Naive thymus-derived CD8-positive, alpha-beta T cell (primary cell): ENCODE measurements at places on chromosomes 1 and 21. TPM values are rescaled to one million over a fixed set of nuclear protein-coding genes. Genes with fewer than 3 reads are reported as not detected.

- peaks cover 74% of the 10 kb centered on the region for H3K4me1 ChIP-seq
- peak overlapping the region; percentile 92 for H3K4me3 ChIP-seq
- H3K36me3 ChIP-seq = peaks cover 11% of the 10 kb centered on the region
- DNase-seq = no peak
- H3K27me3 ChIP-seq = no peaks in the 10 kb centered on the region
- H3K27ac ChIP-seq = peak overlapping the region; percentile 93
These were observed 2.6 kb downstream of the USP24 start for GRCh38 chr1:55212349-55213150.

Gene KIF14
- total RNA-seq = 0.10 TPM

- peaks cover 46% of the 10 kb centered on the region for H3K4me1 ChIP-seq
- no peak for DNase-seq
- H3K27me3 ChIP-seq = no peaks in the 10 kb centered on the region
- peaks cover 8% of the 10 kb centered on the region for H3K36me3 ChIP-seq
- peak overlapping the region; percentile 11 for H3K27ac ChIP-seq
These were observed 45.9 kb upstream of the DPH5 start for GRCh38 chr1:101071470-101071891.

DNA sequence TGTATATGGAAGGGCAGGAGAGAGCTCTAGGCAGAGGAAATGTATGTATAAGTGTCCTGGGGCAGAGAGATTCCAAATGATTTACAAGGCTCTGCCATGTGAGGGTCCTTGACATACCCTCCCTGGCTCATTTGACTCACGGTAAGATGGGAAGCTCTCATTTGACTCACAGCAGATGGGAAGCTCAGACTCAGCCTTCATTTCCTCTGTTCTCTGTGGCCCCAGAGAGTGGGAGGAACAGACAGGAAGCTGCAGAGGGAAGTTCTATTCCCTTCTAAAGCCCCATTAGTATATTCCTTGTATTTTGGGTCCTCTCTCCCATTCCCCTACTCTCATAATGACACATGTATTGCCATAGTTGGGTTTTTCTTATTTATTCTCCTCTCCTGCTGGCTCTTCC is 44.9 kb downstream of the FOXD2 start:
- H3K27ac ChIP-seq = no peak overlapping the region
- no peak for DNase-seq
- no peak overlapping the region for H3K4me3 ChIP-seq
- no peaks in the 10 kb centered on the region for H3K4me1 ChIP-seq
- no peaks in the 10 kb centered on the region for H3K36me3 ChIP-seq
- peaks cover 26% of the 10 kb centered on the region for H3K27me3 ChIP-seq

- H3K27me3 ChIP-seq = no peaks in the 10 kb centered on the region
- DNase-seq = no peak
- peaks cover 2% of the 10 kb centered on the region for H3K36me3 ChIP-seq
- H3K27ac ChIP-seq = no peak overlapping the region
These were observed 12.1 kb upstream of the PDC start for GRCh38 chr1:186473047-186473446.

GRCh38 chr1:43991476-43992231 is at the start of gene CCDC24:
Gene CCDC24 (plus strand): TSS chr1:43991599. CDS start chr1:43991879, 280 bp downstream.
- H3K4me1 ChIP-seq = peaks cover 19% of the 10 kb centered on the region
- no peaks in the 10 kb centered on the region for H3K27me3 ChIP-seq
- no peaks in the 10 kb centered on the region for H3K36me3 ChIP-seq
- peak within 1 kb of the TSS; percentile 90 for H3K4me3 ChIP-seq
- DNase-seq = peak; percentile 68

Gene VANGL2
- total RNA-seq = 0.14 TPM

Gene SLC45A1
- total RNA-seq = 1.2 TPM

GRCh38 chr1:168731244-168731953 is 2.4 kb upstream of the DPT start:
- H3K4me1 ChIP-seq = no peaks in the 10 kb centered on the region
- peaks cover 9% of the 10 kb centered on the region for H3K27me3 ChIP-seq
- no peak overlapping the region for H3K4me3 ChIP-seq
- no peak overlapping the region for H3K27ac ChIP-seq

DNA sequence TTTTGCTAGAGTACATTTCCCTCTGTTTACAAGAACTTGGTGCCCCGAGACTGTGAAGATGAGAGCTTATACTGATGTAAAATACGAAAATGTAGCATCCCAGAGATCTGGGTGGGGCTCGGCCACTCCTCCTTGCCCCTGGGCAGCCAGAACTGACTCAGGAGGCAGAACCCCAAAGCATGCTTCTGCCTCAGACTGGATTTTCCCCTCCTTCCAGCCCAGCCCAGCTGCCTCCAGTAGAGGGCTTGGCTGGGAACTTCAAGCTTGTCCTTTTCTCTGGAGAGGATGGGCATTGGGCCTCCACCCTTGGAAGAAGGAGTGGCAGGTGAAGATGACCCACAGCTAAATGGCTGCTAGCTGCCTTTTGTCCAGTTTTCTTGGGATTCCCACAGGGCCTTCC is 24.3 kb upstream of the BTG2 start:
- H3K4me3 ChIP-seq = no peak overlapping the region
- no peak for DNase-seq
- no peaks in the 10 kb centered on the region for H3K36me3 ChIP-seq

Gene IL10
- total RNA-seq = not detected

DNA sequence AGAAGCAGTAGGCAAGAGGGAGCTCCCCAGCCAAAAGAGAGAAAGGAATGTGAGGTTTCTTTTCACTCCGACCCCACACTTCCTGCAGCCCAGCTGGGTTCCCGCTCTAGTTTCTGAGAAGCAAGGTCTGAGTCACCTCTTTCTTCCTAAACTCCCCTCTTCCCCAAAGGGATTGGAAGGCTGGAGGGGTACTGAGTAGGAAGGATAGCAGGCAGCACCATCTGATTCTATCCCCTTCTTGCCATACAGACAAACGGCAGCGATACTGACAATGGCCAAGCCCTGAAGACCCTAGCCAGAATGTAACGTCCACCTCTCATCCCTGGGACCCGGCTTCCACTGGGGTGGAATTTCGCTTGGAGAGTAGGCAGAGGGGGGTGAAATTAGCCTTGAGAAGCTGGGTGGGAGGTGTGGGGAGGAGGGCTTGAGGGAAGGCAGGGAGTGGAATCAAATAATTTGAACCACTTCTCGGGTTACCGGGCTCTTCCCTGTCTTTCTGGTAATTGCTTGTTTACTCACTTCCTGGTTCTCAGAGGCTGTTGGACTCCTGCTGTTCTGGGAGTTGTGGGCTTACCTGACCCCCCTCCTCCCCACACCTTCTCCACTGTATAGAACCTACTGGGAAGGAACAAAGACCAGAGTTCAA is 13.2 kb downstream of the IER5 start:
- no peaks in the 10 kb centered on the region for H3K36me3 ChIP-seq
- H3K4me3 ChIP-seq = no peak overlapping the region
- peaks cover 54% of the 10 kb centered on the region for H3K4me1 ChIP-seq

GRCh38 chr1:156786640-156787039 is 19.3 kb downstream of the PRCC start:
- peaks cover 89% of the 10 kb centered on the region for H3K36me3 ChIP-seq
- DNase-seq = no peak
- peaks cover 15% of the 10 kb centered on the region for H3K4me1 ChIP-seq
- H3K27me3 ChIP-seq = no peaks in the 10 kb centered on the region

Gene GIPC2
- total RNA-seq = 0.52 TPM

Gene LEFTY1
- total RNA-seq = not detected

DNA sequence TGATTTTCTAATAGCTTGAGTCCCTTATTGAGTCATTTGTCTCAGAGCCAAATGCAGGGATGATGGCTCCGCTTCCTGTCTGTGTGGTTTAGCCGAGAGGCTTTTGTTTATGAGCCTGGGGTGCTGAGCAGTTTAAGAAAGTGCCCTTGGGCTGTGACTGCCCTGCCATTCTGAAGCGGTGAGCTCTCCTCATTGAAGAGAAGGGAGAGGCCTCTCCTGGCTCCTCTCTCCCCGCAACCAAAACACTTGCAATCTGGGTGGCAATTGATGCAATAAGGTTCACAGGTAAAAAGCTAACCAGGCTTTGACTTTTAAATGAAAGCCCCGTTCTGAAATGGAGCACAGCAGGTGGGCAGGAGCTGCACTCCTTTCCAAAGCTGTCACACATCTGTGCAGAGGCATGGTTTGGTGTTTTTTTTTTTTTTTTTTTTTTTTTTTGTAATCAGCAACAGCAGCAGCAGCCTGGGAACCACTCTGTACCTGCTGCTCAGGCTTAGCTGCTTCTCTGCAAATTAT is 403.7 kb downstream of the SIPA1L2 start:
- H3K4me1 ChIP-seq = peaks cover 9% of the 10 kb centered on the region
- no peaks in the 10 kb centered on the region for H3K36me3 ChIP-seq
- H3K4me3 ChIP-seq = peak overlapping the region; percentile 34
- no peak for DNase-seq
- H3K27me3 ChIP-seq = peaks cover 23% of the 10 kb centered on the region

DNA sequence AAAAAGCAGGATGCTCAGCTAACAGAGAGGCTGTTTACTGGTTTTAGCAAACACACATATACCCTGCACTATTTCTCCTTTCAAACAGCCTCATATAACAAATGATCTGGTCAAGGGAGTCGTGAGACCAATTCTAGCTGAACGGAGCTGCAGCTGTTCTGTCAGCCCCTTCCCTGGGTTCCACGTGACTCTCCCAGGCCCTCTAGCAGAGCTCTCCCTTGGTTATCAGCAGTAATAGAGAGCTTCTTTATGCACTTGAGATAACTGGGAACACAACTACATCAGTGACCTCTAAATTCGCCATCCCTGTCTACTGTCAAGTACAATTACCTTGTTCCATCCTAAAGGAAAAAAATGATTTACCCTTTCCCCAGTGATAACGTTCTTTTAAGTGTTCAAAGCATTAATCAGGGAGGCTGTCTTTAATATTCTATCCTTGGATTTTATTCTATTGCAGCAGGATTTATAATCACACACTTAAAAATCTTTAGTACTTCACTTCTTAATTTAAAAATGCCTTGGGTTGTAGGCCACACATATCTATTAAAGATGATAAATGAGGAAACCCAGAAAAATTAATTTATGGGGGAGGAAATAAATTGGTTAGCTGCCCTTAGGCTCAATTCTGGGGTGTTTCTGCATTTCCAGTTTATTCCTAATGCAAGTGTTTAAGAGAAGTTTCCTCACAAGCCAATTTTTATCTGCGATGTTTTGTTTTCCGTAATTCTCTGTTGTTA is 28.2 kb downstream of the PTGER3 start:
- no peak for DNase-seq
- no peaks in the 10 kb centered on the region for H3K36me3 ChIP-seq
- peaks cover 12% of the 10 kb centered on the region for H3K27me3 ChIP-seq
- H3K4me1 ChIP-seq = no peaks in the 10 kb centered on the region

Gene TNFRSF4
- 0.73 TPM for total RNA-seq

- no peak for DNase-seq
- no peaks in the 10 kb centered on the region for H3K36me3 ChIP-seq
- H3K27me3 ChIP-seq = peaks cover 18% of the 10 kb centered on the region
- no peak overlapping the region for H3K27ac ChIP-seq
- H3K4me3 ChIP-seq = no peak overlapping the region
These were observed 218.0 kb upstream of the KIAA0040 start for GRCh38 chr1:175410560-175410959.

DNA sequence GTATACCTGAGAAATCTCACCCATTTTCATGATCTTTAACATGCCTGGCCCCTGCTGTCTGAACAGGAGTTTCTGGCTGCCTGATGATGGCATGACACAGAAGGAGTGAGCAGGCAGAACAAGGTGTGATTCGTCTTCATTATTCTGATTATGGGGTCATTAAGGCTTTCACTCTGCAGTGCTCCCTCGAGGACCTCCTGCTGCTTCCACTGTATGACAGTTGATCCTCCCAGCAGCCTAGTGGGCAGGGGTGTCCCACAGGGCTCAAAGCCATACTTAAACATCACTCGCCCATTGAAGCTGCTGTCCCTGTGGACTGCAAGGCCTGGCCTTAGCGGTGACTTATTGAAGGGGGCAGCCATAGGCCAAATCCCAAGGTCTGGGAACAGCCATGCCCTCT is 12.7 kb upstream of the PARS2 start:
- no peak overlapping the region for H3K4me3 ChIP-seq
- no peak overlapping the region for H3K27ac ChIP-seq
- no peak for DNase-seq
- H3K4me1 ChIP-seq = no peaks in the 10 kb centered on the region

Gene RBM11
- total RNA-seq = 14.6 TPM

DNA sequence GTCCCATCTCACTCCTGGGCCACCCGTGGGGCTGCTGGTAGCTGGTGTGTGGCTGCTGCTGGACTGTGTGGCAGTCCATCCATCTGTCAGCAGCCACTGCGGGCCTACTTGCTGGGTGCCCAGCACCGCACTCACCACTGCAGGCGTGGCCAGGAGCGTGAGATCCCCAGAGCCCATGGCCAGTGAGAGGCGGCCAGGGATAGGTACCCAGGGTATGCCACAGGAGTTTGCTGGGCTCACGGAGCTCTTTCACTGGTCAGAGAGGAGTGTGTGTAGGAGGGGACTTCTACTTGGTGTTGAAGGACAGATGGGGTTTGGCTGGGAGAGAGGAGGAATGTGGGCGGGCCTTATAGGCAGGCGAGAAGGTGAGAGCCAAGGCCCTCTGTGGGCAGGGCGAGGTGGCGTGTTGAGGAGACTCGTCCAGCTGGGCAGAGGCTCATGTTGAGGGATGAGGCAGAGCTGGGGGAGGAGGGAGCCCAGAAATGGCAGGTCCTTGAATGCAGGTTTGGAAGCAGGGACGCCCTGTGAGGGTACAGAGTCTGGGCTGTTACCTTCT is 15.0 kb downstream of the QSOX1 start:
- no peak overlapping the region for H3K4me3 ChIP-seq
- no peak overlapping the region for H3K27ac ChIP-seq
- no peaks in the 10 kb centered on the region for H3K27me3 ChIP-seq
- H3K4me1 ChIP-seq = peaks cover 7% of the 10 kb centered on the region
- H3K36me3 ChIP-seq = no peaks in the 10 kb centered on the region

DNA sequence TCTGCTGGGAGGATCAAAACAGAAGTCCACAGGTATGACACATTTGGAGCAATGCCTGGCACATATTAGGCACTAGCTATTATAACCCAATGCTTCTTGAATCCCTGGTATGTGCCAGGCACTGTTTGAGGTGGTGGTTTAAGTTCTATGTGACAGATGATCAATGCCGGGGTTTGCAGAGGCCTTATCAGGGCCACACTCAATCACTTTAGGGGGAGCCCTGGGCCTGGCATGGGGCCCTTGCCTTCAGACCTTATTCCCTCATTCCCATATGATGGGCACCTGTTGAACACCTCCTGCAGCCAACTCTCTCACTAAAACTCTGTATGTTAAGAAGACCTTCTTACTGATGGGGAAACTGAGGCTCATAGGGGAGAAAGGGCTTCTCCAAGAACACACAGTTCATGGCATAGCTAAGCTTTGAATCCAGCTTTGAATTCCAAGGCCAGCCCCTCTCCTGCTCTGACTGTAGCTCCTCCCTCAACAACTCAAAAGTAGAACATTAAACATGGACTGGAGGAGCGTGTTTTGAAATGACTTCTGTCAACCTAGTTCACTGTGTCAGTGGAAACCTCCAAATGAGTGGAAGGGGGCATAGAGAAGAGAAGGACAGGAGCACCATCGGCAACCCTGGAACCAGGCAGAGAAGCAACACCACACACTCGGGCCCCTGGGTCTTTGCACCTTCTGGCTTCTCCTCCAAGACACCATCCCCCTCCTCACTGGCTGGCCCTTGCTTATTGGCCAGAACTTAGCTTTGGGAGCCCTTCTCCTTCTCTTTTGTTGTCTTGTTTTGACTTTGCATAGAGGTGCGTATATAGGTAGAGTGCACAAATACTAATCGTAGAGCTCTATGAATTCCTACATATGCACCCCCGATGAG is 6.6 kb upstream of the IFFO2 start:
- H3K27me3 ChIP-seq = no peaks in the 10 kb centered on the region
- H3K4me1 ChIP-seq = peaks cover 7% of the 10 kb centered on the region
- no peak overlapping the region for H3K4me3 ChIP-seq
- DNase-seq = no peak
